ENCODE measurements at places on chromosomes 6 and 20.

- no peak for DNase-seq
- H3K36me3 ChIP-seq: no peaks in the 10 kb centered on the region
- H3K27ac ChIP-seq: no peak overlapping the region
- no peak overlapping the region for H3K4me3 ChIP-seq
Observed at GRCh38 chr6:148842296-148843019, 95.6 kb downstream of the UST start.

- no peak for DNase-seq
- peaks cover 17% of the 10 kb centered on the region for H3K36me3 ChIP-seq
Observed at GRCh38 chr6:34602318-34603111, 46.4 kb upstream of the SPDEF start.

DNA sequence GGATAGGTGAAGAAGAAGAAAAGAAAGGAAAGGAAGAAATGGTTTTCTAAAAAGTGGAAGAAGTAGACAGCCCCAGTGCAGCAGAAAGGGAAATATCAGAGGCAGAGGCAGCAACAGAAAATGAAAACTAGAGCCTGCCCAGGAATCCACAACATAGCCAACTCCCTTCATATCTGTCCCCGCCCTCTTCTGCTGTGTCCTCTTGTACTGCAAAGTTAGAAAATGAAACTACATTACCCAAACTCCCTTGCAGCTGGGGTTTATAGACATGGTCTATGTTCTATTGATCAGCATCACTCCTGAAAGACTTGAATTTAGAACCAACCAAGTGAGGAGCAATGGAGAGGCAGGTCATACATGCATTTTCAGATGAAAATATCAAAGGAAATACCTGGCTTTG is 200.5 kb upstream of the PHACTR1 start:
- H3K4me3 ChIP-seq: no peak overlapping the region
- H3K4me1 ChIP-seq: no peaks in the 10 kb centered on the region
- no peak overlapping the region for H3K27ac ChIP-seq
- H3K36me3 ChIP-seq: no peaks in the 10 kb centered on the region

GRCh38 chr6:122730775-122731386 is 48.6 kb upstream of the FABP7 start:
- no peak overlapping the region for H3K27ac ChIP-seq
- DNase-seq: no peak
- no peaks in the 10 kb centered on the region for H3K36me3 ChIP-seq
- H3K4me1 ChIP-seq: peaks cover 4% of the 10 kb centered on the region
- no peaks in the 10 kb centered on the region for H3K27me3 ChIP-seq

- H3K27me3 ChIP-seq: no peaks in the 10 kb centered on the region
- DNase-seq: no peak
- no peaks in the 10 kb centered on the region for H3K4me1 ChIP-seq
- H3K27ac ChIP-seq: no peak overlapping the region
- H3K36me3 ChIP-seq: peaks cover 84% of the 10 kb centered on the region
Observed at GRCh38 chr20:64023361-64024140, 12.4 kb upstream of the C20orf204 start.

Measured in H9 (cell line).